ENCODE measurements at places on chromosomes 4 and X.
A peak's percentile ranks its signal among the peaks of the same experiment; 100 is the strongest.

DNA sequence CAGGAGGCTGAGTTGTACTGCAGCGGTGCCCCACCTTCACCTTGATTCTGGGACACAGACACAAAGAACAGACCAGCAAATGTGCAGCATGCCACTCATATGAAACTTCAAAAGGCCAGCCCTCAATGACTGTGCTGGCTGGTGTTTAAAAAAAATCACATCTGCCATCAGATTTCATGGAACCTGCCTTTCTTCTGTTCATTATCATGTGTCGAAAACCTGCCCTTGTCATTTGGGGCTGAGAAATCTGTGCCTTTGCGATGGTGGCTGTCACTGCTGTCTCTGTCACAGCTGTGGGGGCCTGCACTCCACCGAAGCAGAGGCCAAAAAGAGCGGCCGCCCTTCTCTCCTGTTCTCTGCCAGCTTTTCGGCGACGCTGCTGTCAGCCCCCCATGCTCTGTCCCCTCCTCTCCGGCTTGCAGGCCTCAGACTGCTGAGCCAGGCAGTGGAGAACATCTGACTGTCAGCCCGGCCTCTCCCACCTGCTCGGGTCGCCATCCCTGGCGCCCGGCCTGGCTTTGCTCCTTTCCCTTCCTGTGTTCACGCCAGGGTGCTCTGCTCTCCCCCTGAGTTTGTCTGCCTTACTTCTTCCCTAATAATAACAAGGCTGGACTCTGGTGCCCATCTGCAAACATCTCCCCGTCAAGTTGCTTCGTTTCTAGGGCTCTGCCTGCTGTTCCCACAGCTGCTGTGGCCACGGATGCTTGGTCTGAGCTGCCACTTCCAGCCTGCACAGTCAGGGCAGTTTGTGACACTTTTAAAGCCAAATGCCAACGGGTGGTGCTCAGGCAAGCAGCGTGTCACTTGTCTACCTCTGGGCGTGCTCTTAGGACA lies 355.2 kb downstream of the UNC5C start:
- peaks cover 26% of the 10 kb centered on the region for H3K4me1 ChIP-seq
- no peak for DNase-seq
- no peak overlapping the region for H3K4me3 ChIP-seq
- H3K27me3 ChIP-seq = no peaks in the 10 kb centered on the region
- H3K27ac ChIP-seq = peak overlapping the region; percentile 1

DNA sequence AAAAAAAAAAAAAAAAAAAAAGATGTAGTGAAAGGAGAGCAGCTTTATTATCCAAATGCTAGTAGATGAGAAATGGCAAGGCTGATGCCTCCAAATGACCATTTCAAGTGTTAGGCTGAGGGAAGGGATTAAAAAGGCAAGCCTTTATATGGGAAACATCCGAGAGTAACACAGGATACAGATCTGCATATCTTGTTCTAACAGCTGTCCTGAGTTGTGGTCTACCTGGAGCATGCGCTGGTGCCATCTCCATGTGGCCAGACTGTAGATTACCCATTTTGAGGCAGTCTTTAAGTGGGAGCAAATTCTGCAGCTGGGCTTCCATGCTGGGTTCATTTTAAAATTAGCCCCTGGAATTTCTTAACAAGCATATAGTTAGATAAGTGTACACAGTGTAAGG lies 26.0 kb upstream of the ELF2 start:
- peaks cover 4% of the 10 kb centered on the region for H3K27me3 ChIP-seq
- H3K36me3 ChIP-seq = no peaks in the 10 kb centered on the region
- no peak overlapping the region for H3K4me3 ChIP-seq
- H3K4me1 ChIP-seq = no peaks in the 10 kb centered on the region
- H3K27ac ChIP-seq = no peak overlapping the region
- DNase-seq = no peak

GRCh38 chr4:181858741-181859140 lies 384.5 kb upstream of the TENM3 start:
- H3K27me3 ChIP-seq = no peaks in the 10 kb centered on the region
- H3K27ac ChIP-seq = no peak overlapping the region
- H3K4me1 ChIP-seq = no peaks in the 10 kb centered on the region
- no peak overlapping the region for H3K4me3 ChIP-seq
- DNase-seq = no peak

GRCh38 chr4:55032788-55033187 lies 92.6 kb downstream of the KDR start:
- no peak overlapping the region for H3K27ac ChIP-seq
- no peak for DNase-seq
- H3K27me3 ChIP-seq = peaks cover 3% of the 10 kb centered on the region

- H3K4me1 ChIP-seq = no peaks in the 10 kb centered on the region
- no peaks in the 10 kb centered on the region for H3K36me3 ChIP-seq
- DNase-seq = no peak
- no peak overlapping the region for H3K4me3 ChIP-seq
Measured at GRCh38 chr4:184190711-184191110, 27.0 kb downstream of the ENPP6 start.

GRCh38 chr4:3303565-3303824 lies 10.7 kb downstream of the RGS12 start:
- peaks cover 95% of the 10 kb centered on the region for H3K27me3 ChIP-seq
- peaks cover 53% of the 10 kb centered on the region for H3K4me1 ChIP-seq
- no peaks in the 10 kb centered on the region for H3K36me3 ChIP-seq
- H3K27ac ChIP-seq = peak overlapping the region; percentile 94
- H3K4me3 ChIP-seq = peak overlapping the region; percentile 72
- DNase-seq = no peak

DNA sequence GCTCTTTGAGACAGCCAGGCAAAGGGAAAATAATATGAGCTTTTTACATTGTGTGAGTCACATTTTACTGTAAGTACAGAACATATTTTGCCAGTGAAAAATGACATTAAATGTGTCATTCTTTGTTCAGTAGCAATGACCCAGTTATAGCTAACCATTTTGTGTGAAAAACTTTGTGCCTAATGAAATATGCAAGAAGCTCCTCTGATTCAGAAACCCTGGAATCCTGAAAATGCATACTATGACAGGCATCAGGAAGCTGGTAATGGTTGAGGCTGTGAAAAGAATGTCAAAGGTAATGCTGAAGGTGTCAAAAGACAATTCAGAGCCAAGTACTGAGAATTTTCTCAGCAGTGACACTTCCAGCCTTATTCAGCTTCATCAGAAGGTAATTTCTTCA lies 549.5 kb upstream of the SMIM31 start:
- no peak overlapping the region for H3K4me3 ChIP-seq
- no peaks in the 10 kb centered on the region for H3K36me3 ChIP-seq
- no peaks in the 10 kb centered on the region for H3K4me1 ChIP-seq
- no peaks in the 10 kb centered on the region for H3K27me3 ChIP-seq

DNA sequence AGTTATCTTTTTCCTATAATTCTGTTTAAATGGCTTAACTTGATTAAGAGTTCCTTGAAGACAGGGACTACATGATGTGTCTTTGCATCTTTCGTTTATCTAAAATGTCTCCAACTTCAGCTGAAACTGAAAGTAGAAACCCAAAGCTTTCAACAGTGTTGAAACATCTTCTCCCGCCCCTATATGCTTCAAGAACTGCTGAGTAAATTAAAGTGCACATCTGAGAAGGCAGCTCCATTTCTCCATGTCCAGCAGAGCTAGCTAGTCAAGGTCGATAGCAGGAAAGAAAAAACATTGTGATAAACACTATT lies 185.7 kb upstream of the TBL1X start:
- peak overlapping the region; percentile 23 for H3K4me3 ChIP-seq
- peak overlapping the region; percentile 82 for H3K27ac ChIP-seq
- peaks cover 29% of the 10 kb centered on the region for H3K4me1 ChIP-seq
- no peak for DNase-seq
- H3K36me3 ChIP-seq = peaks cover 3% of the 10 kb centered on the region

- no peaks in the 10 kb centered on the region for H3K36me3 ChIP-seq
- no peak overlapping the region for H3K4me3 ChIP-seq
- H3K27ac ChIP-seq = no peak overlapping the region
- no peaks in the 10 kb centered on the region for H3K4me1 ChIP-seq
- no peaks in the 10 kb centered on the region for H3K27me3 ChIP-seq
Measured at GRCh38 chrX:112147206-112147605, 64.6 kb upstream of the TRPC5 start.

DNA sequence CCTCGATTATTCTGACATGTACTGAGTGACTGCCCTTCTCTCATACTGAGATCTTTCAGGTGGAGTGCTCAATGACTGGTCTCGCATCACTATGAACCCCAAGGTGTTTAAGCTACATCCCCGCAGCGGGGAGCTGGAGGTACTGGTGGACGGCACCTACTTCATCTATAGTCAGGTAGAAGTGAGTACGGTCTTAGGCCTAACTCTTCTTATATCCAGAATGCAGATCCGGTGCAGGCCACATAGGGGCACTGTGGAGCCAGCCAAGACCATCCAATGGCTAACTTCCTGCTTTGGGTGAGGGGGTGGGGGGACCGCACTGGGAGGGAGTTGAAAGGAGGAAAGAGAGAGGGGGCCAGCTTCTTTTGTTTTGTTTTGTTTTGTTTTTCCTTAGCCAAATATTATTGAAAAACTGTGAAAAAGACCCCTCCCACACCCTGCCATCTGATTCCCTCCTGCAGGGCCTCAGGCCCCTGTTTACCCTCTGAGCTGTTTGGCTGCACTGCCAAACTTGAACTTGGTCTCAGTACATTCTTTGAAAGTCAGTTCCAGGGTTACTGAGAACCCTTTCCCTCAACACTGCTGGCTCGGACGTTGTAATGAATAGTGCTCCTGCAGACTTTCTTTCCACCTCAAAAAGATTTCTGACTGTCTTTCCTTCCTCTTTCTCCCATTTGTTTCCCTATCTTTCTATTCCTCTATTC lies 16.2 kb downstream of the AWAT2 start:
- no peak overlapping the region for H3K4me3 ChIP-seq
- H3K27me3 ChIP-seq = no peaks in the 10 kb centered on the region
- H3K36me3 ChIP-seq = peaks cover 11% of the 10 kb centered on the region
- peaks cover 45% of the 10 kb centered on the region for H3K4me1 ChIP-seq

- no peak overlapping the region for H3K27ac ChIP-seq
- DNase-seq = no peak
- no peaks in the 10 kb centered on the region for H3K36me3 ChIP-seq
- peaks cover 4% of the 10 kb centered on the region for H3K27me3 ChIP-seq
- no peak overlapping the region for H3K4me3 ChIP-seq
Measured at GRCh38 chr4:67922697-67923096, 38.9 kb upstream of the TMPRSS11D start.

GRCh38 chr4:188960411-188961093 lies 821.3 kb downstream of the TRIML1 start:
- H3K4me1 ChIP-seq = no peaks in the 10 kb centered on the region
- H3K4me3 ChIP-seq = no peak overlapping the region
- DNase-seq = no peak
- H3K36me3 ChIP-seq = no peaks in the 10 kb centered on the region
- no peak overlapping the region for H3K27ac ChIP-seq

DNA sequence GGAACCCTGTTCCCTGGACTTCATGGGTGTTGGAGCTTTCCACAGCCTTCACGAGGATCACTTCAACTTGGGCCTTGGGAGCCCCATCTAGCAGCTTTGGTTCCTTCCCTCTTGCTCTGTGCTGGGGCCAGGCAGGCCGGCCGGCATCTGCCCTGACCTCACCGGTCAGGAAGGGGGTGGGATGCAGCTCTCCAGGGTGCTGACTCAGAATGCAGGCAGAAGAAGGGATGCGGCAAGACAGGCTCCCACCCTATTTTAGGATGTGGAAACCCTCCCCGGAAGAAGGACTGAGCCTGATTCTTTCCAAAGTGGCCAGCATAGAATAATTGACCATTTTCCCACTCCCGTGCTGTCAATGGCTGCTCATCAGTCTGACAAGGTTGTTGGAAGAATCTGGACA lies 47.1 kb downstream of the FHDC1 start:
- no peak overlapping the region for H3K4me3 ChIP-seq
- no peak for DNase-seq
- H3K27ac ChIP-seq = no peak overlapping the region
- peaks cover 31% of the 10 kb centered on the region for H3K27me3 ChIP-seq
- H3K4me1 ChIP-seq = no peaks in the 10 kb centered on the region

DNA sequence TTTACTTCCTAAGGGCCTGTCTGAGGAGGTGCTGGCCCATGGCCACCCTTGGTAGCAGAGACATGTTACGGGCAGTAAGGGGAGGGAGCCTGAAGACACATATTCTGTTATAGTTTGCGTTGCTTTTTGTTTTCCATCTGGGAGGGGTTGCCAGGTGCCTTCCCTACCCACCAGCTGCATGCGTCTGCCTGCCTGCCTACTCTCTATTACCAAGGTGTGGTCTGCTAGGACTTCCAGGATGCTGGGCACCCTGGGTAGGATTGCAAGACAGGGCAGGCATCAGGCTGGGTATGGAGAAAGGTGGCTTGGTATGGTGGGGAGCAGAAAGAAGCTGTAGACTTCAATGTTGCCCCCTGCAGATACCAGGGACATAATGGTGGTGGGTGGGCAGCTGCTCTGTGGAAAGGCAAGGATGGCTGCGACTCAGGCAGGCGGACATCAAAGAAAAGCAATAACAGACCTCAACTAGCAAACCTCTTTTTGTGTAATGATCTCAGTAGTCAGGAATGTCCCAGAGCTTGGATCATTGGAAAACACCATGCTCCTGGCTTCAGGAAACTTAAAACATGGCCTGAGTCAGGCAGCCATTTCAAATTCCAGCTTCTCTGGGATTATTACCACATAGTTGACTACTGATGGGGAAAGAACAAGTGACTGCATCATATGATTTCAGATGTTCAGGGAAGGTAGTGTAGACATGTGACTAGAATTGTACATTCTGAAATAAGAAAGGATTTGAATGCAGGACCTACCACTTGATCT lies 67.8 kb downstream of the HOPX start:
- no peak overlapping the region for H3K4me3 ChIP-seq
- peaks cover 42% of the 10 kb centered on the region for H3K27me3 ChIP-seq
- H3K36me3 ChIP-seq = no peaks in the 10 kb centered on the region
- H3K4me1 ChIP-seq = no peaks in the 10 kb centered on the region
- no peak for DNase-seq

DNA sequence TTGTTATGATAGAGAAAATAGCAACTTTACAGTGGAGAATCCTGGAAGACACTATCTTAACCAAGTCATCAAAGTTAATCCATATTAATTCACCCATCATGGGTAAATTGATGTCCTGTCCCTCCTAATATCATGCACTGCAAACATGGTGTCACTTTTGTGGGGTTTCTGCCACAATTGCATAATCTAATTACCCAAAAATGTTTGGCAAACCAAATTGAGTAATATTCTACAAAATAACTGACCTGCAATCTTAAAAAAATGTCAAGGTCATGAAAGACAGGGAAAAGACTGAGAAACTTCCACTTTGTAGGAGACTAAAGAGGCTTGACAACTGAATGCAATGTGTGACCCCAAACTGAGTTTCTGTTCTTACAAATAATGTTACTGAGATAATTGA lies 37.1 kb upstream of the PLAC8 start:
- H3K27me3 ChIP-seq = peaks cover 10% of the 10 kb centered on the region
- peaks cover 11% of the 10 kb centered on the region for H3K36me3 ChIP-seq
- no peak for DNase-seq

DNA sequence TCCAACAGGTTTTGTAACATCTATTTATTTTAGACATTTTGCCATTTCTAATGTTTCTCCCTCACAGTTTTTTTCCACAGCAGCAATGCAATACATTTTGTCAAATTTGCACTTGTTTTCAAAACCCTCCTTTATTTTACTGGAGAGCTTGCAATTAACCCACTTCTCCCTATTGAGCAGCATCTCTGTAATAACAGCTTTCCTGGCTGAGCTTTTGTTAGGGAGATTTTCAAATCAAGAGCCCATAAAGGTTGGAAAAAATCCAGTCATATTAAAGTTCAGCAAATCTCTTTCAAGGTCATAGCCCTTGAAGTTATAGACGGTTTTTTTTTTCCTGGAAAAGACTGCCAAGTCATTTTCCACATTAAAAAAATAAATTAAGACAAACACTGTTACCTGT lies 450.6 kb upstream of the TENM3 start:
- no peak overlapping the region for H3K27ac ChIP-seq
- H3K4me3 ChIP-seq = no peak overlapping the region
- DNase-seq = no peak
- no peaks in the 10 kb centered on the region for H3K4me1 ChIP-seq

Data from activated naive CD4-positive, alpha-beta T cell treated with anti-CD3 and anti-CD28 coated beads, Interleukin-2, amount 10 ng/mL, durations not matched to agents 7 days and 5 days (primary cell).